ENCODE measurements at places on chromosomes 5 and 9. TPM values are rescaled to one million over a fixed set of nuclear protein-coding genes. Genes with fewer than 3 reads are reported as not detected.

Gene ANKRD20A1
- 19.4 TPM for total RNA-seq

Gene PCDHB10
- 22.4 TPM for total RNA-seq

Gene STX17
- total RNA-seq = 24.0 TPM

Gene RGS7BP
- 21.2 TPM for total RNA-seq

Gene PLPP7
- 9.2 TPM for total RNA-seq

Gene PHYHD1
- 2.1 TPM for total RNA-seq

Gene PRRC1
- total RNA-seq = 34.1 TPM

Gene ACOT12
- 5.1 TPM for total RNA-seq

Gene DBH
- under 0.01 TPM for total RNA-seq

Gene PGM5
- 3.2 TPM for total RNA-seq

Gene FBXO10
- 13.6 TPM for total RNA-seq

Gene ORM2
- total RNA-seq = not detected

Gene NUTM2G
- total RNA-seq = not detected

Gene WHRN
- 5.8 TPM for total RNA-seq

Gene OGN
- total RNA-seq = 11.8 TPM

Gene CTXN3
- 8.5 TPM for total RNA-seq

Gene TAS2R1
- not detected for total RNA-seq

Gene FIBCD1
- total RNA-seq = 2.1 TPM

Gene EQTN
- 1.4 TPM for total RNA-seq

Gene PCDHAC2
- total RNA-seq = 47.1 TPM

Gene SPAG8
- total RNA-seq = 8.3 TPM

Gene LHX3
- total RNA-seq = not detected

Gene PDLIM4
- 6.2 TPM for total RNA-seq

Gene SLC6A7
- 20.5 TPM for total RNA-seq

Gene ESM1
- total RNA-seq = 2.3 TPM

All from diencephalon (tissue), 1 donor.